Spleen (tissue), 13 donors: ENCODE measurements at places on chromosomes 4 and X. TPM values are rescaled to one million over a fixed set of nuclear protein-coding genes. Genes with fewer than 3 reads are reported as not detected.

DNA sequence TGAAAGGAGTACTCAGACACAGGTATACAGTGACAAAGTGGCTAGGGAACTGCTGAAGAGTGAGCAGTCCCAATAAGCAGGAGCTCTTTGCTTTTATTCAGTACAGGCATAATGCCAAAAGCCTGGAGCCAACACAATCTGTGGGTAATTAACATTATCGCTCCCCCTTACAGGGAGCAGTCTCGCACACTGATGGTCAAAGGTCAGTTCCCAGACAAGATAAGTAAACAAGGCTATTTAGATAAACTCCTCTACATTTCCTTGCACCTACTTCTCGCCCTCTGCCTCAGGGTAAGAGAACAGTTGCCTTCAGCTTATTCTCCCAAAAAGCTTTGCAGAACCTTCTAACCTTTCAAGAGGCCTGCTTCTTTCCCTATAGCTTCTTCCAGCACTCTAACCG lies 73.9 kb upstream of the TAF9B start:
- no peak for DNase-seq

DNA sequence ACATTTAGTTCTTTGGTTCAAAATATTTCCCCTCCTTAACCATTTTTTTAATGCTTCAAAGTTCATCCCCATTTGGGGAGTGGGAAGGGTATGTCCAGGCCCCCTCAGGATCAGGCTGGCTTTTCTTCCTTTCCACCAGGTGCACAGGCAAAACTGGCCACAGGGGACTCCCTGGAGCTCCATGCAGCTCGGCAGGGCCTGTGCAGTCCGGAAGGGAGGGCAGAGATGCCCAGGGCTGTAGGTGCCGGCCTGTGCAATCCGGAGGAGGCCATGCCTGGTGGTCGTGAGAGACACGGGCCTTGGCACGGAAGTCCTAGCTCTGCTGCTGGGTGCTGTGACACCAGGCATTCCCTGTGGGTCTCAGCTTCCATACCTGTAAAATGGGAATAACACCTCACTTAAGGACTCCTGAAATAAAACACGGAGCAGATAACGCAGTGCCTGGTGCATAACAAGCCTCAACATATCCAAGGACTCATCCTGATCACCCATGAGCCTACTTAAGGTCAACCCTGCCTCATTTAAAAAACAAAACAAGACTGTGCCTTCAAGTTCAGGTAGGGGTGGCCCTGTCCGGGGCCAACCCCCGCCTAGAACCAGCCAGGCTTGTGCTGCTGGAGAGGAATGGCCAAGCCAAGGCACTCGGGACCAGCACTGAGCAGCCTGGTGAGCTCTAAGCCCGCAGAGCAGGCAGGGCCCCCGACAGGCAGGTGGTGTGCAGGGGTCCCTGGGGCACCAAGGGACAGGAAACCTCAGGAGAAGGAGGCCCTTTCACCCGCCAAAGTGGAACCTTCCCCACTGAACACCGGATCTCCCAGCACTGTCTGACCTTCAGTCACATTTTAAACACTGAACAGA lies 21.2 kb upstream of the CYP4V2 start:
- DNase-seq = no peak

- DNase-seq = no peak
Measured at GRCh38 chr4:38209654-38210053, 249.5 kb downstream of the PTTG2 start.

- DNase-seq = no peak
Measured at GRCh38 chrX:107726816-107727534, 48.6 kb downstream of the TSC22D3 start.

- no peak for DNase-seq
Measured at GRCh38 chrX:131216828-131217227, 72.3 kb downstream of the IGSF1 start.

IL21 gene
- not detected for total RNA-seq

GPAT3 gene
- total RNA-seq = 7.5 TPM

CFAP299 gene
- not detected for total RNA-seq

FGB gene
- not detected for total RNA-seq

MND1 gene
- 0.85 TPM for total RNA-seq
